ENCODE measurements at places on chromosomes 16 and 17.
A peak's percentile ranks its signal among the peaks of the same experiment; 100 is the strongest.

GRCh38 chr16:82045465-82045864 is 10.4 kb downstream of the HSD17B2 start:
- DNase-seq, result no peak

- no peak for DNase-seq
Measured at GRCh38 chr17:10549096-10549842, at the start of gene MYH2. Gene MYH2 (minus strand): TSS chr17:10549658. CDS start chr17:10547920, 1,738 bp downstream.

- DNase-seq, result no peak
Measured at GRCh38 chr16:8070506-8070905, 519.8 kb downstream of the TMEM114 start.

DNA sequence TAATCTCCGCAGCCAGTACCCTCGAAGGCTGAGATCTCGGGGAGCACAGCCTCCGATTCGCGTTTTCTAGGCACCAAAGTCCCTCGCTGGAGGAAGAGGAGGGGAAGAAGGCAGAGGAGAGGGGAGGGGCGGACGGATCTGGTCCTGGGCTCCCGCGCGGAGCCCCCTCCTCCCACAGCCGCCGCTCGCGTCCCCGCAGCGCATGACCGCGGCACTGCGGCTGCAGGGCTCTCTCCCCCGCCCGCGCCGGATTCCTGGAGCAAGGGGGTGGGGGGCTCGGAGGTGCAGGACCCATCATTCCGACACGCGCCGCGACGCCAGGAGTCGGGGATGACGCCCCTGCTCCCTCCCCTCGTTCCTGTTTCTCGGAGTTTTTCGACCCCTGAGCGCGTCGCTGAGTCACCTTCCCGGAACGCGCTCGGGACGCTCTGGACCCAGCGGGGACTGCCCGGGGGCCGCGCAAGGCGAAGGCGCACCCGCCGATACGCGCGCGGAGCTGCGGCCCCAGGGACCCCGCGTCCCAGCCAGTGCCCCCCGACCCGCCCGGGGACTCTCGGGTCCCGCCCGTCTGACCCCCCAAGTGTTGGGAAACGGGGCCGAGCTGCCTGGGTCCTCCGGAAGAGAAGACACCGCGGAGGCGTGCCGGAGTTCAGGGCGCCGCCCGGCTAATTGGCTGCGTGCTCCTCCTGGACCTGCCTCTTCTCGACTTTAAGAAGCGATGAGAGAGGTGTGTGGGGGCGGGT is 1.4 kb upstream of the SPHK1 start:
- peak; percentile 37 for DNase-seq

GRCh38 chr16:87955302-87956097 is 4.3 kb downstream of the BANP start:
- no peak for DNase-seq

GRCh38 chr17:76506408-76507345 is 5.5 kb upstream of the RHBDF2 start:
- peak; percentile 51 for DNase-seq

- DNase-seq, result no peak
Measured at GRCh38 chr17:71635187-71635586, 485.6 kb upstream of the SOX9 start.

DNA sequence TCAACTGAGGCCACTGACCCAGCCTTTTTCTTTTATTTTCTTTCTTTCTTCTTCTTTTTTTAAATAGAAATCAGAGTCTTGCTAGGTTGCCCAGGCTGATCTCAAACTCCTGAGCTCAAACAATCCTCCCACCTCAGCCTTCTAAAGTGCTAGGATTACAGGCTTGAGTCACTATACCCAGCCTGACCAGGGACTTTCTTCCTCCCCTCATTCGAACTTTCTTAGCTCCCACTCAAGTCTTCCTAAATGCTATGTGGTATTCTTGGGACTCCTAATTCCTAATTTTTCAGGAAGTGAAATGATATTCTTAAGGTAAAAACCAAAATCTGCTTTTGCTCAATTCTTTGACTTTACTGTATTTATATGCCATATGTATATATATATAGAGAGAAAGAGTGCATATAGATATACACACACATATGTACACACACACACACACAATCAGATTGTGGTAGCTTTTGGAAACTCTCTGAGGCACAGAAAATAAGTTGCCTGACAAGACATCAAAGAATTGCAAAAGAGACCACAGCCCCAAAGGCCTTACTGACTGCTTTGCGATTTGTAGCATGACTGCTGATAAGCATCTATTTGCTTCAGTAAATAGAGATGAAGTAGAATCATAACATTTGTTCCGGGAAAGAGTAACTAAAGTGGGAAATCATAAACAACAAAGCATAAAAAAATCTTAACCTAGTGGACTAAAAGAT is 9.5 kb upstream of the AMZ2 start:
- no peak for DNase-seq

DNA sequence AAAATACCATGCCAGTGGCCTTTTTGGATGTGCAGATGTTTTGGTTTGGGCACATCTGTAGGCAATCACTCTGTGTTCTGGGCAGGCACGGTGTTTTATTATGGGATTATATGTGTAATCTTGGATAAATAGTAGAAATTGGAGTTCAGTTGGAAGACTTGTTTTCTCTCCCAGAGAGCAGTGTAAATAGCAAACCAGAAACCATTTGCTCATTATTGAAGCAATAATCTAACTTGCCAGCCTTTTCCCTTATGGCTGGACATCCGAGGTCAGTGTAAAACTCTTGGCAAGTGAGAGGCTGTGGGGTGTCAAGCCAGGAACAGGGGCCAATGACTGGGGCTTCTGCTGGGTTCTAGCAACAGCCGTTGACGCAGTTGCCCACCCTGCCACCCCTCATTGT is 69.9 kb downstream of the IRX3 start:
- DNase-seq, result no peak

GRCh38 chr17:44086364-44087311 is 16.1 kb downstream of the G6PC3 start:
- DNase-seq, result no peak

- no peak for DNase-seq
Measured at GRCh38 chr16:75025761-75026160, 26.9 kb downstream of the ZNRF1 start.

- no peak for DNase-seq
Measured at GRCh38 chr17:14389681-14390080, 88.8 kb downstream of the HS3ST3B1 start.

DNA sequence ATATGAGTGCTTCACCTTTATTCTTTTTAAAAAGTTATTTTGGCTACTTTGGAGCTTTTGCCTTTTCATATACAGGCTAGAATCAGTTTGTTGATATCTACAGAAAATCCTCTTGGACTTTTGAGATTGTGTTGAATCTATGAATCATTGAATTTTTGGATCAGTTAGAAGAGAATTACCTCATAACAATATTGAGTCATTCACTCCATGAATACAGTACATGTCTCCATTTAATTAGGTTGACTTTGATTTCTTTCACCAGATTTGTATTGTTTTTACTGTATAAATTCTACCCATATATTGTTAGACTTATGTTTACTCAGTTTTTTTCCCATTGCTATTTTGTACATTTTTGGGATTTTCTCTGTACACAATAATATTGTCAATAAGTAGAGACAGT is 54.4 kb downstream of the TAOK1 start:
- DNase-seq, result no peak

GRCh38 chr17:38421171-38421841 is 7.0 kb upstream of the ARHGAP23 start:
- no peak for DNase-seq

DNA sequence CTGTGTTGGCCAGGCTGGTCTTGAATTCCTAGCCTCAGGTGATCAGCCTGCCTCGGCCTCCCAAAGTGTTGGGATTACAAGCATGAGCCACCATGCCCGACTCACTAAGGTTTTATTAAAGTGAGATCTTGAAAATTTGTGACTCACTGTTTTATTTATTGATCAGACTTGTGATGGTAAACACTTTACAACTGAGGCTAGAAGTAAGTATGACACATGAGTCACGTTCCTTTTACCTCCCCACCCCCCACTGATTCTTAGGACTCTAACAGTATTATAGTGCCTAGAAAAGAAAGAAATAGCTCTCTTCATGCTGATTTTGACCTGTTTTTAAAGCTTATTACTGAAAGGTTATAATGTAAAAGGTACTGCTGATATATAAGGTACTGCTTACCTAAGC is 160.6 kb downstream of the TANC2 start:
- DNase-seq, result no peak

- DNase-seq, result no peak
Measured at GRCh38 chr16:85179344-85180046, 67.2 kb upstream of the CIBAR2 start.

DNA sequence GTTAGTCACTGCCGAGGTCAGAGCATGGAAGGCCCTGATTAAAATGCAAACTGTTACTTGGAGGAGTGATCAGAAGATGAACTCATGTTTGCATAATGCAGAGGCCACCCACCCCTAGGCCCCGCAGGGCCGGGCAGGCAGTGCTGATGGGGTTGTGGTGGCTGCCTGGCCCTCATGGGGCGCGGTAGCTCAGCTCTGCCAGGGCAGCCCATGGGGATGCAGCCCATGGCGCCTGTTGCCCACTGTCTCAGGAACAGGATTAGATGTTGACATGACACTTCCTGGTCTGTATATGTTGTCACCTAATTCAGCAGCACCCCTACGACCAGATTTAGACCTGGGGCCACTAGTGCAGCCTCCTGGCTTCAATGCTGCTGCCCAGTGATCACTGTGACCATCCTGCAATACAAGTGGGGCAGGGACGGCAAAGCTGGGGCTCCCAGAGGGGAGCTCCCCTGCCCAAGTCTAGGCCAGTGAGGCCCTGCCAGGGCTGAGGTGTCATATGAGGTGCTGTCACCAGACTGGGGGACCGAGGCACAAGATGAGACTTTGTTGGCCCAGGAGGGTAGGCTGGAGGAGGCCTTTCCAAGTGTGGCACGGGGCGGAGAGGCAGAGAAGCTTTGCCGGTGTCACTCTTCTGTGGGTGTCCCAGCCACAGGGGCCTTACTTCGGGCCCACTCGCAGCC is 49.1 kb downstream of the RAI1 start:
- DNase-seq, result no peak

DNA sequence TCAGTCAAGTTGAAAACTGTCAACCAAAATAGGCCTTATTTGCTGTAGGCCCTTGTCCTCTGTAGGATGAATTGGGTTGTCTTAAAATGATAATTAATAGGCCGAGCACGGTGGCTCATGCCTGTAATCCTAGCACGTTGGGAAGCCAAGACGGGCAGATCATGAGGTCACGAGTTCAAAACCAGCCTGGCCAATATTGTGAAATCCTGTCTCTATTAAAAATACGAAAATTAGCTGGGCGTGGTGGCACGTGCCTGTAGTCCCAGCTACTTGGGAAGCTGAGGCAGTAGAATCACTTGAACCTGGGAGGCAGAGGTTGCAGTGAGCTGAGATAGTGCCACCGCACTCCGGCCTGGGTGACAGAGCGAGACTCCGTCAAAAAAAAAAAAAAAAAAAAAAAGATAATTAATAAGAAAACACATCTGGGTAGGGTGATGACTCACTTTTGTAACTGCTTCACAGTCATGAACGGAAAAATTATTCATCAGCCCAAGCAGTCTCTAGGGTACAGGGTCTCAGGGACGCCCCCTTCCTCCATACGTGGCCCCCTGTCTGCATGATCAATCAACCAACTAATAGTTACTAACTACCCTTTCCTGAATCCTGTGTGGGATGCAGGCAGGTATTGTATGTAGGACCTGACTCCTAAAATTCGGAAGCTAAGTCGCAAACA is 137.0 kb upstream of the RCVRN start:
- no peak for DNase-seq

DNA sequence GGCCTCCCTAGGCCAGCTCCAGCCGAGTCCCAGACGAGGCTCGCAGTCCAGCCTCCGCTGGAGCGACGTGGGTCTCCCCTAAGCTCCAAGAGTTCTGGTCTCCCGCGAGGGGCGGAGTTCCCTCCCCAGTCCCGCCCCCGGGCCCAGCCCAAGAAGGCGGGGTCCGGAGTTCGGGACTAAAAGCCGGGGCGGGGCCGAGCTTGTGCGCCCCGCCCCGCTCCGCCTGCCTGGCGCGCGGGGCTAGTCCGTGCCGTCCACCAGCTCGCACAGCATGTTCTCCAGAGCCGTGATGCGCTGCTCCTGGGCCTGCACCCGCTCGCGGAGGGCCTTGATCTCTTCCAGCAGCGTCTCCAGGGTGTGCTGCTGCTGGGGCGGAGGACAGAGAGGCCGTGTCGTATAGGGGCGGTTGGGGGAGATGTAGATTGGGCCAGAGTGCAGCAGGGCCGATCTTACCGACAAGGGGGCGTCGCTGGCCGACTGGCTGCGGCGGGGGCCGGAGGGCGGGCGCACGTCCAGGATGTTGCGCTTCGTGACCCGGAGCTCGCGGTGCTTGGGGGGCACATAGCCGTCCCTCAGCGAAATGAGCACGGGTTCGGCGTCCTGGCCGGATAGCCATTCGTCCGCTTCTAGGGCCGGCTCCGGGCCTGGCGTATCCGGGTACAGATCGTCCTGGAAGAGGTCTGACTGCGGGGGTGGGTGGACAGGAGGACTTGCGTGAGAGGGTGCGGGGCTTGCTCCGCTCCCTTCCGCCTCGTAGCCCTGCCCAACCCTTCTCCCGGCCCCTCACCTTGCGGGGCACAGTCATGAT is 7.0 kb downstream of the CORO6 start:
- DNase-seq, result peak; percentile 75

DNA sequence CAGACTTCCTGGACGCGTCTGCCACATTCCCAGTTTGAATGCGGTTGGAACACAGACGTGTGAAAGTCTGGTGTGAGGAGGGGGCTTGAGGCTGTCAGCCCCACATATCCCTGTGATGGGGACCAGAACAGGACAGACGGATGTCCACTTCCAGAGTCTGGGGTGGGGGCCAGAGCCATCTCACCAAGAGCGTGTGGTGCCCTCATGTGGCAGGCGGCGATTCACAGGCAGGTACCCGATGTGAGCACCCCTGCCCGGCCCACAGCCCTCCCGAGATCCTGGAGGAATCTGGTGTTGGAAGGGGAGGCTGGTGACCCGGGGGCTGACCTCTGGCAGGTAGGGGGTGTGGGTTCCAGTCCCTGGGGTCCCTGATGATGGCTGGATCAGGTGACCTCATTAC is 51.5 kb downstream of the ENGASE start:
- DNase-seq, result no peak

GRCh38 chr16:50463581-50464324 is 84.4 kb upstream of the NKD1 start:
- DNase-seq, result no peak

DNA sequence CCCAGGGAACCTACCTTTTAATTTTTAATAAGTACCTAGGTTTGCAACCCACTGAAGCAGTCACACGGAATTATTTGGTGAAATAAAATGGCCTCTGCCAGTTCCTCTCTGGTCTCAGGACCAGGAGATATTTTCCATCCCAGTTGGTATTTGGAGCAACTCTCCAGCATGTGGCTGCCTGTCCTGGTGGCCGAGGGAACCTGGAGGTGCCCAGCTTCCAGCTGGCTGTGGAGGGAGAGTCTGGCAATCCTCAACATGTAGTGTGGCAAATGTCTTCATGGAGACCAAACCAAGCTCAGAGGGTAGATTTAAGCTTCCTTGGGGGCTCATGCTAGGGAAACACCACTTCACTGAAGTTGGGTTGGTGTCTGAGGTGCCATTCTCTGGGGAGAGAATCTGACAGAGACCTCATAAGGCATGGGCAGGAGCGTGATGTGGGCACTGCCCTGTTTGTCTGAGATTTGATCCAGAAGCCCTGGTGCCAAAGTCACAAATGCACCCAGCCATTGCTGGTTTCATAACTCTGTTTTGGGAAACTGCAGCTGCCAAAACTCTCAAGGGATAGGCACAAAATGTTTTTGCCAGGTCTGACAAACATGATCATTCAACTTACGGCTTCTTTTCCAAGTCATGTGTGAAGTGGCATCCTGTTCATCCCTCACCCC is 2.8 kb downstream of the MT1X start:
- no peak for DNase-seq

Measured in activated gamma-delta T cell (primary cell).